GM12892 (cell line): ENCODE measurements at places on chromosomes 7 and 10.

DNA sequence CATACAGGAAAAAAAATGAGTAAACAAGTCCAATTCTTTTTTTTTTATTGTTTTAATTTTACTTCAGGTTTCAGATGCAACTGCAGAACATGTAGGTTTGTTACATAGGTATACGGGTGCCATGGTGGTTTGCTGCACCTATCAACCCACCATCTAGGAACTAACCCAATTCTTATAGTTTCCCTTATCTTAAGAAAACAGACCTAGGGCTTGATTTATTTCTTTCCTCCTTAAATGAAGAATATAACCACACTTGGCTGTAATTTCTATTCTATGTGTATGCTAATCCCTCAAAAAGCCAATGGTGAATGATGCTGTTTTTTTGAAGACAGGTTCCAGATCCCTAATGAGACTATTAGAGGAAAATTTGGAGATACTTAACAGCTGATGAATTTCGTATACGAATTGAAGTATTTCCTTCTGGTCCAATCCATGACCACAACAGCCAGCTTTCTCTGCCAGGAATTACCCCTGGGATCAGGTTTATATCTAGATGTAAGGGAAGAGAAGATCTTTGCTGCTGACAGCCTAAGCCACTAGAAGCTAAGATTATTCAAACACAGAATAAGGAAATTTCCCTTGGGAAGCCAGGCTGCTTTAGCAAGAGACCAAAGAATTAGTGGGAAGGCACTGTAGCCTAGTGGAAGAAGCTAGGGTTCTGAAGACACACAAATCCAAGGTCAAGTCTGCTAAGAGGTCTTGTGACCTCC is 115.8 kb downstream of the INHBA start:
- no peak for DNase-seq

- no peak for DNase-seq
These were observed 177.6 kb downstream of the GALNT11 start for GRCh38 chr7:152203095-152203494.

DNA sequence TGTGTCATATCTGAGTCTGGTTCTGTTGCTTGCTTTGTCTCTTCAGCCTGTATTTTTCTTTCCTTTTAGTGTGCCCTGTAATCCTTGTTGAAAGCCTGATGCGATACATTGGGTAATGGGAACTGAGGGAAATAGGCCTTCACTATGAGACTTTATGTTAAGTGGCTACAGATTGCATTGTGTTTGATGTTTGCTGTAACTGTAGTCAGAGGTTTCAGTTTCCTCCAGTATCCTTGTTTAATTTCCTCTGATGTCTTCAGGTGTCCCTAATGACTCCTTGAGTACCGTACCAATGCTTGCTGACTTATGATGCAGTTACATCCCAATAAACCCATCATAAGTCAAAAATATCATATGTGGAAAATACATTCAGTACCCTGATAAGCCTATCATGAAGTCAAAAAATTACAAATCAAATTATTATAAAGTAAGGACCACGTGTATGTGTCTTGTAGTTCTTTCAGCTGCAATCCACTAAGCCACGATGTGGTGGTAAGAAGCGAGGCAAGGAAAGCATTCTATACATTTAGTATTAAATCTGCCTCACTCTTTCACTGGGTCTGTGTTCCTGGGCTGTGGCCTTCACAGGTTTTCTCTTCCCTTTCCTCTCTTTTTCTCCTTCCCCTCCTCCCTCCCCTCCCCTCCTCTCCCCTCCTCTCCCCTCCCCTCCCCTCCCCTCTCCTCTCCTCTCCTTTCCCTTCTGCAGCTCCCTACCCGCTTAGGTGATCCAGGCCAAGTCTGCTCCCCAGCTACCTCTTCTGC is 13.3 kb upstream of the GIMAP6 start:
- no peak for DNase-seq

DNA sequence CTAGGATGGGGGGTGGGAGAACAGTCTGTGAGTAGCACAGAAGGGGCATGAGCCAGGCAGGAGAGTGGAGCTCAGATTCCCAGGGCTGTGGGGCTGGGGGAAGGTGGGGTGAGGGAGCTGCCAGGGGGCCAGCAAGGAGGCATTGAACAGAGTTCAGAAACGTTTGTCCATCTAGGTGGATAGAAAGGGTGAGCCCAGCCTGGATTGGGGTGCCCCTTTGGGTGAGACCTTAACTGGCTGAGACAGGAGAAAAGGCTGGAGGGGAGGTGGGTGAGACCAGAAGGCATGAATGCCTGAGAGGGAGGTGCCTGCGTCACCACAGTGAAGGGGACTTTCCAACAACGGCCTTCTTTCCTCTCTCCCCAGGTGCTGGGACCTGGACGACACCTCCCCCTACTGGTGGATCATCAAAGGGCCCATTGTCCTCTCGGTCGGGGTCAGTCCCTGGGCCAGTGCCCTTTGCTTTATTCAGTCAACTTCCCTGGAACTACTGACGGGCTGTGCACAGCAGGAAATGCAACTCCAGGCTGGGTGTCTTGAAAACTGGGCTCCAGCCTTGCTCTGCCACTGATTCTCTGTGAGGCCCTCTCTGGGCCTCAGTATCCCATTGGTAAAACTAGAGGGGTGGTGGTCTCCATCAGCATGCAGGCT is 11.0 kb downstream of the GHRHR start:
- peak; percentile 71 for DNase-seq

GRCh38 chr7:20200361-20200760 is 16.8 kb downstream of the MACC1 start:
- no peak for DNase-seq

GRCh38 chr7:95526128-95526738 is 40.5 kb downstream of the ASB4 start:
- no peak for DNase-seq

- DNase-seq, result no peak
These were observed at the start of gene LRRN3 for GRCh38 chr7:111090846-111091245. TSS of gene LRRN3 (plus strand) at chr7:111091127. CDS start at chr7:111122773, 31,646 bp downstream.

GRCh38 chr7:63925262-63925625 is 73.4 kb upstream of the ZNF722 start:
- DNase-seq, result no peak

- no peak for DNase-seq
These were observed 80.4 kb downstream of the CUBN start for GRCh38 chr10:17049195-17049594.

DNA sequence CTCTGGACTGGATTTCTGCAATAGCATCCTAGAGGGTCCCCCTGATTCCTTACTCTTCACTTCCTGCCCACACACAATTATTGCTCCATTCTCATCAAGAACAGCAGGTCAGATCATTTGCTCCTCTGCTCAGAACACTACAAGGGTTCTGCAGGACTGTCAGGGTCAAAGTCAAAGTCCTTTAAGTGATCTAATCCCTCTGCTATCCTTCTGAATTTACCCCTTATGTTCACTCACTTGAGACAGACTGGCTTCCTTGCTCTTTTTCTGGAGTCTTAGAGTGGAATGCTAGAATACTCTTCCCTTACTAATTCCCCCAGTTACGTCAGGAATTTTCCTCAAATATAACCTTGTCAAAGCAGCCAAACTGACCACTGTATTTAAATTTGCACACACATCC is 7.5 kb upstream of the POT1 start:
- no peak for DNase-seq

- no peak for DNase-seq
These were observed 54.6 kb downstream of the AFAP1L2 start for GRCh38 chr10:114349522-114350215.

DNA sequence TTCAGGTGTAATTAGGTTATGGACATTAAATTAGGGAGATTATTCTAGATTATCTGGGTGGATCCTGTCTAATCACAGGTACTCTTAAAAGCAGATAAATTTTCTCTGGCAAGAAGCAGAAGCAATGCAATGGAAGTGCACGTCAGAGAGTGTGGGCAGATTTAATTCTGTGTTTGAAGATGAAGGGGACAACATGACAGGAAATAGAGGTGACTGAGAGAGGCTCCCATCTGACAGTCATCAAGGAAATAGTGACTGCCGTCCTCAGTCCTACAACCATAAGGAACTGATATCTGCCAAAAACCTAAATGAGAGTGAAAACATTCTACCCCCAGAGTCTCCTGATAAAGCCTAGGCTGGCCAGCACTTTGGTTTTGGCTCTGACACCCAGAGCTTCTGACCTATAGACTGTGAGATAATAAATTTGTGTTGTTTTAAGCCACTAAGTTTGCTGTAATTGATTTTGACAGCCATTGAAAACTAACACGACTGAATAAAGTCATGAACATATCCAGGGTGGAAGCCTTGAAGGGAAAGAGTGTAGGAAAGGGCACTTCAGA is 30.5 kb upstream of the DDX50 start:
- DNase-seq, result no peak
